Activated T-cell treated with anti-CD3 and anti-CD28 coated beads, Interleukin-2, amount 50 U/mL, for 48 hours (primary cell): ENCODE measurements at places on chromosomes 7 and 10.

- DNase-seq = no peak
These were observed 17.7 kb downstream of the CHST3 start for GRCh38 chr10:71981876-71982230.

- DNase-seq = no peak
These were observed 730 bp downstream of the LARP4B start for GRCh38 chr10:930625-931325.

GRCh38 chr10:89814278-89814677 is 112.9 kb downstream of the KIF20B start:
- no peak for DNase-seq

- DNase-seq = no peak
These were observed 80.6 kb downstream of the DGKB start for GRCh38 chr7:14821757-14822480.

- DNase-seq = peak; percentile 47
These were observed 459 bp downstream of the CYCS start for GRCh38 chr7:25124465-25125136.

GRCh38 chr7:85828614-85829013 is 641.8 kb upstream of the SEMA3D start:
- DNase-seq = no peak

DNA sequence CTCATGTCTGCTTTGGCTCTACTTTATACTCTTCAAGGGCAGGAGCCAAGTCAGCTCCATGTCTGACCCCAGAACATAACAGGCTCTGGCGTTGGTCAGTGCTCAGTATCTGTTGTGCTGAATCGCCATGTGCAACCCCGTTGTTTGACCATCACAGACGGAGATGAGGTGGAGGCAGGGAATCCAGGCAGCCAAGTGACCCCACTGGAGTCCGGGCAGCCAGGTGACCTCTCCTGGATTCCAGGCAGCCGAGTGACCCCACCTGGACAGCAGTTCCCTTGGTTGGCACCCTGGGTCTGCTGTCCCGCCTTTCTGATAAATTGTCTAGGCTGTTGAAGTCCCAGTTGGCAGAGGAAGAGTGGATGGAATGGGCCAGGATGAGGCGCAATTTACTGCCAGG is 232.2 kb downstream of the TCERG1L start:
- DNase-seq = no peak

DNA sequence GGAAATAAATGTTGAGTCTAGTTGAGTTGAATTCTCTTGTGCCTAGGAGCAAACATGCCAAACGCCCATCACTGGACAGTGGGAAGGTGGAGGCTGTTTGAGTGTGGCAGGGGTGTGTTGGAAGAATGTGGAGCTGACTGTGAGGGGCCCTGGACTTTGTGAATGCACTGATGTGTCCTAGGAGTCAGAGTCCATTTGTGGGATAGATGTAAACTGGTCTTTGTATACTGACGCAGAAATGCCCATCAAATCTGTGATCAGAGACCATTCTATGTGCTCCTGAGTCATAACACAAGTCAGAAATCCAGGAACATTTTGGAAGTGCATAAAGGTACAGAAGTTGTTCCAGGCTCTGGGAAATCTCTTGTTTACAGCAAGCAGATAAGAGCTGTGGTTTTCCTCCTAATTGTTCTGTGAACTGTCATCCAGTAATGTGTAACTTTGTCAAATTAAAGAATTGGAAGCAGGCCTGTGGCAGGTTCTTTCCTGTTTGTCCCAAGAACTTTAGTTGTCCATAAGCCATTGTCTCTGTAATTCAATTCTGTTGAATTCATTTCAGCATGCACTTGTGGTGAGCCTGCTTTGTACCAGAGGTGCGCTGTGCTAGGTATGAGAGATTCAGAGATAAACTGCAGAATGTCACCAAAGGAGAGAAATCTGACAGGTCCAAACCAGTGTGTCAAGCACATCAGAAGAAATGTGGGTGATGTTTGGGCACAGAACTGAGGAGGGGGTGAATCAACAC is 7.6 kb downstream of the PRXL2A start:
- no peak for DNase-seq

DNA sequence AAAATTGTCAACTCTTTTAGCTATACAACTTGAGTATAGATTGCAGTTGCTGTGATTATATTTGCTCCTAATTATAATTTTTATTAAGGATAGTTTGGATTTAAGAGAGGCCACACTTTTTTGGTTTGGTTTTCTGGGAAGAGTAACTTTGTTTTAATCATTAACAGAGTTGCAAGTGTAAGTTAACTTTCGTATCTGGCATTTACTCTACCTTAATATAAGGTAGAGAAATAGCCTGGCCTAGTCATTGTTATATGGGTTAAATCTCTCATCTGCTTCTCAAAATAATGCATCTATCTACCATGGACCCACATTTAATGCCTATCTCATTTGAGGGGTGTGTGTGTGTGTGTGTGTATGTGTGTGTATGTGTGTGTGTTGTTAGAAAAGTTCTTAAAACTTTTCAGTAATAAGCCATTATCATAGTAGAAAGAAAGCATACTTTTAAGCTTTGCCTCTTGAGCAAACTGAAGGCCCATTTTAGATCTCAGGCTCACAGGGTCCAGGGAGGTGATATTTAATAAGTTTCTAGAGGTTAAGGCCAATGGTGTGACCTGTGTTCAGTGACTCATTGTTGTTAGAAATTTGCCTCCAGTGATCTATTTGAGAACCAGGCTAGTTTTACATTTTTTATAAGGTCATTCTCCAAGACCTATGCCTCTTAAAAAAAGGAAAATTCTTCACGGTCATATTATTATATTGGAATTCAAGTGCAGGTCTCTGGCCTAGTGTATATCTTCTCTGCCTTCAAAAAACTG is 10.9 kb upstream of the TEX47 start:
- DNase-seq = no peak

- DNase-seq = no peak
These were observed 82.5 kb downstream of the CTTNBP2 start for GRCh38 chr7:117790731-117791130.

GRCh38 chr7:116434820-116435341 is 64.7 kb upstream of the CAV2 start:
- no peak for DNase-seq

- DNase-seq = no peak
These were observed 218.2 kb downstream of the MGMT start for GRCh38 chr10:129685271-129685670.

DNA sequence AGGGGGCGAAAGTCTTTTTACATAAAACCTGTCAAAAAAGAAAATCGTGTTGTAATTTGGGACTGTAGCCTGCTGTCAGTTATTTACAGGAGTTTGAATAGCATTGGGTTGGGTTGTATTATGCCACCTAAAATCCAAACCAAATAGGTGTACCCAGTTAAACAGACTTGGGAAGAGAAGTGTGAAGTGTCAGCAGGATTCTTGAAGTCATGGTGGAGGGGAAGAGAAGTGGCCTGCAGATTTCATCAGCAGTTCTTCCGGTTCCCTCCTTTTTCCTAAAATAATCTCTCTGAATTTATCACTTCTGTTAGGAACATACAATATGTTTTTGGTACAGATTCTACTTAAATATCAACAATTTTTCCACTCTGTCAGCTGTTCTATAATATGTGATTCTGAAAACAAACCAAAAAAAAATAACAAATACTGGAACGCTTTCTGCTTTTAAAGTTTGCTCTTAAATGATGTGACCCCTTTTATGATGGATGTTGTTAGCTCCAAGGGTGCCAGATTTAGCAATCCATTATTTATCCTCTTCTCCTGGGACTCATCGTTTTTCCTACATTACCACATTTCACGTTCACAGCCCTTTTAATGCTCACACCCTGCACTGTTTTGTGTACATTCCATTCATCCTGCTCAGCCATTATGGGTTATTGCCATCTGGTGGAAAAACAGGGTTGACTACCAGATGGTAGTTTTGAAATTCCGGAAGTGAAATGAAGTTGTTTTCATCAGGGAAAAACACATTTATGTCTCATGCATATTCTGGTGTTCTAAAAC is 18.7 kb upstream of the ARHGAP12 start:
- DNase-seq = no peak

DNA sequence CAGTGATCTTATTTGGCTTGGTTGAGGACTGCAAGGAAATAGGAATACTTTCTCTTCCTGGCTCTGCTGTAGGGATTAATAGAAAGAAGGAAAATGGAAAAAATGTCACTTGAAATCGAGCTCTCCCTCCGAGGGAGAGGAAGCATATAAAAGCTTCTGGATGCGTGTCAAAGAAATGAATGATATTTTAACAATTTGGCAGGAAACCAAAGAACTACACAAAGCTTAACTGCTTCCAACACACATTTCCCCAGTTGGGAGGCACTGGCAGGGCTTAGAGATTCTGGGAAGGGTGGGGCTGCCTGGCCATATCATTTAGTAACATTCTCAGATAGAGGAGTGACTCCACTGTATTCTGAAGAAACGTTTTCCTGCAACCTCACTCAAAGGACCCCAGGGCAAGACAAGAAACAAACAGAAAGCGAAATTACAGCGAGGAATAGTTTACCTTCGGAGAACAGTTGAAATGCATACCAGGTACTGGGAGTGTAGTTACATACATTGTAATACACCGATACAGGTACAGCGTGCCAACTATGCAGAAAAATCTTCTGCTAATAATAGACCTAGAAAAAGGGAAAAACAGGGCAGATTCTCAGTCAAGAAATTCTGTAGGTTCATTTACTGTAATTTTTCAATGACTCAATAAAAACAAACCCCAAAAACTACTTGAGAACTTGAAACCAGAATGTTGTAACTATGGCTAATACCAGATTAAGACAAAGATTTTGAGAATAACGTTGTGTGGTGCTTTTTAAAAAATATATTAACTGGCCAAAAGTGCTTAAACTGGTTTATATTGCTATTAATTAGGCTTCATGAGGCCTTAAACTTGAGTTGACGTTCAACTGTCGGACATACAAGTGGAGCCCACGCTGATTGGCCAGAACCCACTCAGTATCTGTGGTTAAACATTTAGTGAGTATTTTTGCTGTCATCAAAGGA is 75.7 kb upstream of the ASAH2 start:
- no peak for DNase-seq

GRCh38 chr7:49875336-49875735 is 101.9 kb downstream of the VWC2 start:
- no peak for DNase-seq

DNA sequence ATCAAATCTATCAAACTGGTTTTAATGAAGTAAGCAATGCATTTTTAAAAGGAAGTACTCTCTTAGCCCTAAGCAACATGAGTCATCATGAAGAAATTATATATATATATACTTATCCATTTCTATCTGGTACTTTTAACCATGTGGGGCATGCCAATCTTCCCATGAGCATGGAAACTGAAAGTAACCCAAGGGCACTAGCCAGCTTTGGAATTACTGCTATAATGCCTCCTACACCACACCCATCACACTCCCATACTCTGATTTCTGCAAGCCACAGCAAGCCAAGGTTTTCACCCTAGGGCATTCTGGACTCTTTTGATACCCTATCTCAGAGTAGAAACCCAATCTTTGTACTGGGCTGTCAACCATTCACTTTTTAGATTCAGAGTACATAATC is 204.6 kb downstream of the IMMP2L start:
- DNase-seq = no peak

DNA sequence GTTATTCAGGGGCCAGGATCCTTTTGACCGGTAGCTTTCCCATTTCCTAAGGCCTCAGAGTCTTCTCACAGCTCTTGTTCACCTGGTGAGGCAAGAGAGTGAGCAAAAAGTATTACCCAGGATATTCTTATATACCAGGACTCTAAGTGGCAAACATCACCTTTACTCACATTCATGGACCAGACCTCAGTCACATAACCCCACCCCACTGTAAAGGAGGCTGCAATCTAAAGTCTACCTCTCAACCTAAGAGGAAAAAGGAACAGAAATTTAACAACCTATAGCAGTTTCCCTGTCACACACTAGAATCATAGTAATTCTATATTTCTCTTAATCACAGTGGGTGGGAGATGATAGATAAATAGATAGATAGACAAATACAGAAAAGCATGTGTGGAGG is 176.0 kb upstream of the PTPRZ1 start:
- no peak for DNase-seq

DNA sequence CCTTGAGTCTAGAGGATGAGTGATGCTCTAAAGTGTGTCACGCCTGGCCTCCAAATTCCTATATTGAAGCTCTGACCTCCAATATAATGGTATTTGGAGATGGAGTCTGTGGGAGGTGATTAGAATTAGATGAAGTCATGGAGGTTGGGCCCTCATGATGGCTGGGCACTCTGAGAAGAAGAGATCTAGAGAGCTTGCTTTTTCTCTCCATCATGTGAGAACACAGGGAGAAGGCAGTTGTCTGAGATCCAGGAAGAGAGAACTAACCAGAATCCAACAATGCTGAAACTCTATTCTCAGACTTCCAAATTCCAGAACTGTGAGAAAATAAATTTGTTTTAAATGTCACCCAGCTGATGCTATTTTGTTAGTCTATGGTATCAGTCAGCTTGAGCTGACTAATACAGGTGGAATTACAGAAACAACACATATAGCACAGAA is 15.1 kb downstream of the RNF216 start:
- no peak for DNase-seq

GRCh38 chr10:125171402-125172306 is 11.3 kb upstream of the CTBP2 start:
- no peak for DNase-seq

GRCh38 chr10:62307635-62308034 is 39.0 kb upstream of the RTKN2 start:
- DNase-seq = no peak

- no peak for DNase-seq
These were observed 47.5 kb downstream of the PDLIM1 start for GRCh38 chr10:95243318-95243617.

- DNase-seq = no peak
These were observed 156.5 kb upstream of the CHST15 start for GRCh38 chr10:124249812-124250432.

GRCh38 chr10:77965294-77965693 is 38.7 kb upstream of the DLG5 start:
- DNase-seq = no peak

GRCh38 chr10:68239596-68240150 is 7.8 kb upstream of the ATOH7 start:
- DNase-seq = no peak

DNA sequence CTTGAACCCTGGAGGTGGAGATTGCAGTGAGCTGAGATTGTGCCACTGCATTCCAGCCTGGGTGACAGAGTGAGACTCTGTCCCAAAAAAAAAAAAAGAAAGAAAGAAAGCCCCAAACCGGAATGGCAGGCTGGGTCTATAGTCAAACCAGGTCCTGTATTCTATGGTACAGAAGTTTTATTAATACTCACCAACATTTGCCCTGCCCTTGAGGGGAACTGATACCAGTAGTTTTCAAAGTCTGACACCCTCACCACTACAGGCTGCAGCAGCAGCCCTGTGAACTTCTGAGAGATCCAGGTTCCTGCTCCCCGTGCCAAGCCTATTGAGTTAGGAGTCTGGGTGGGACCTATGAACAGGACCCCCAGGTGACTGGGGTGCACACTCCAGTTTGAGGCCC is 80.6 kb downstream of the RGS10 start:
- no peak for DNase-seq

- DNase-seq = no peak
These were observed 37.2 kb upstream of the PLXDC2 start for GRCh38 chr10:19778996-19779395.

GRCh38 chr7:1378610-1379601 is 80.4 kb downstream of the MICALL2 start:
- no peak for DNase-seq
